ENCODE measurements at places on chromosomes 11 and 22. TPM values are rescaled to one million over a fixed set of nuclear protein-coding genes. Genes with fewer than 3 reads are reported as not detected.

CFAP68 gene
- total RNA-seq = 15.3 TPM

GRCh38 chr11:64729851-64730382, 6.9 kb upstream of the NRXN2 start:
- no peak overlapping the region for H3K27ac ChIP-seq
- DNase-seq = peak; percentile 98
- no peaks in the 10 kb centered on the region for H3K36me3 ChIP-seq
- no peaks in the 10 kb centered on the region for H3K4me1 ChIP-seq

DNA sequence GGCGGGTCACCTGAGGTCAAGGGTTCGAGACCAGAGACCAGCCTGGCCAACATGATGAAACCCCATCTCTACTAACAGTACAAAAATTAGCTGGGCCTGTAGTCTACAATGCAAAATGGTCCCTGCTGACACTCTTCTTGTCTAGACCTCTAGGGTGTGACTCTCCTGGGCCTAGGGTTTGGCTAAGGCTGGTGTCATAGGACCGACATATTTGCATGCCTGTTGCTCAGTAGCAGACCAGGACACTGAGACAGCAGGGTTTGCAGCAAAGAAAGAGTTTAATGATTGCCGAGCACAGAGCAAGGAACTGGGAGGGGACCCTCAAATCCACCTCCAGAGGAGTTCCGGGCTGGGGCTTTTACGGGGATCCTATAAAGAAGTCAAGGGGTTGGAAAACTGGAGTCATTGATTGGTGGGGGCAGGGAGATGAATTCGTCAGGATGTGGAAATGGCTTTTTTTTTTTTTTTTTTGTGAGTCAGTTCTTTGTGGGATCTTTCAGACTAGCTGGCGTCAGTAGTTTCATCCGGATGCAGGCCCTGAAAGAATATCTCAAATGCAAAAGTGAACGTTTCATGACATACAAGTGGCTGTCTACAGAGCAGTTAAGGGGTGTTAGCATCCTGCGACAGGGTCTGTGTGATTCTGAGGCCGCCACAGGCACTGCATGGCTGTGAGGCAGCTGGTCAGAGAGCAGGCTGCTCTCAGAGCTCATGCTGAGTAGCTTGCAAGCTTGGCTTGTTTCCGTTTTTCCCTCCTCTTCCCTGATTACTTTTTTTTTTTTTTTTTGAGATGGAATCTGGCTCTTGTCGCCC, 27.2 kb upstream of the A4GALT start:
- H3K4me1 ChIP-seq = no peaks in the 10 kb centered on the region
- H3K36me3 ChIP-seq = no peaks in the 10 kb centered on the region
- H3K27me3 ChIP-seq = no peaks in the 10 kb centered on the region
- no peak overlapping the region for H3K4me3 ChIP-seq
- DNase-seq = no peak

DNA sequence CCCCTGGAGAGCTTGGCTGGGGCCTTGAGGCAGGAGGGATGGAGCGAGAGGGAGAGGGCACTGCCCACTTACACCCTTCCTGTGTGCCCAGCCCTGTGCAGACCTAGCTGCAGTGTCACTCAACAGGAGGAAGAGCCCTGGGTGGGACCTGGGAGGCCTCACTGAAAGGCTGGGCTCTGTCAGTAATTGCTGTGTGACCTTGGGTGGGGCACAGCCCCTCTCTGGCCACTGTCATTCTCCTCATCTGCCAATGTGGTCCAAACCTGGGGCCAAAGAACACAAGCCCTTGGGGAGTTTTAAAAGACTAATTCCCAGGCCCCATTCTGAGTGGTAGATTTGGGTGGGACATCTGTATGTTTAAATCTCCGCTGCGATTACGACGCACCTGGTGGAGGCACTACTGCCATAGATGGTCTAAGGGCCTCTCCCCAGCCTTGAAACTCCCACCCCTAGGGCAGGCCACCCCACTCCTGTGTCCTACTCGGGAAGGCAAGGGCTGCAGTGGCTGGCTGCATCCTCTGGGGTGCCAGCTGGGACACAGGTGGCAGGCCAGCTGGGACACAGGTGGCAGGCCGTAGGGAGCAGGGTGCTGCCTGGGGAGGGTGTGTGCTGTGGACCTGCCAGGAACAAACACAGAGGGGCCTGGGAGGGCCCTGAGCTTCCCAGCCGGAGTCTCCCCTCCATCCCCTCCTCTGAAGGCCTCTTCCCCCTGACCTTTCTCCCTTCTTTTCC, 12.3 kb upstream of the SOX10 start:
- H3K27me3 ChIP-seq = no peaks in the 10 kb centered on the region
- no peak for DNase-seq
- peaks cover 2% of the 10 kb centered on the region for H3K4me1 ChIP-seq
- no peak overlapping the region for H3K27ac ChIP-seq

DNA sequence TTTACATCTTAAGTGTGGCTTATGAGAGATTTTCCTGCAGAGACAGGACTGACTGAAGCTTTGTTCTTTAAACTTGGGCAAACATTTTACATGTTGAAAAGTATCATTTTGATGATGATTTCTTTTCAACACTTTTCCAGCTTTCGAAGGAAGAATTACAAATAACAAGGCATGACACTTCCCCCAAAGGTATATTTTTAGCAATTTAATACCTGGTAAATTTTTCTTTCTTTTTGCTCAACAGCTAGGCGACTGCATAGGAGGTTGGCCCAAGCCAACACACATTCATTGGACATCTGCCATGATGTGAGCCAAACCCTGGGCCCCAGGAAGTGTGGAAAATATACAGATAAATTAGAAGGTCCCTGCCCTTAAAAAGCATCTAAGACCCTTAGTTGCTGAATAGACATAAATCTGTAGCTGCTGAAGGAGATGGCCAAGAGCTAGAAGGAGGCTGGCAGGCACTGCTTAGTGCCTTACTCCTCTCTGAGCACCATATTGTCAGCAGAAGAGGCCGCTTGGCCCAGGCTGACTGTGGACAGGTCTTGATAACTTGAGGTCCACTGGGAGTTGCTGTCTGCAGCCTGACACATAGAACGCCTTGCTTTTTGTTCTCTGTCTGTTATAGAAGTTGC, 53.3 kb upstream of the CD44 start:
- no peak overlapping the region for H3K4me3 ChIP-seq
- H3K4me1 ChIP-seq = peaks cover 5% of the 10 kb centered on the region
- no peaks in the 10 kb centered on the region for H3K36me3 ChIP-seq
- H3K27ac ChIP-seq = no peak overlapping the region
- H3K27me3 ChIP-seq = no peaks in the 10 kb centered on the region
- DNase-seq = no peak

DNA sequence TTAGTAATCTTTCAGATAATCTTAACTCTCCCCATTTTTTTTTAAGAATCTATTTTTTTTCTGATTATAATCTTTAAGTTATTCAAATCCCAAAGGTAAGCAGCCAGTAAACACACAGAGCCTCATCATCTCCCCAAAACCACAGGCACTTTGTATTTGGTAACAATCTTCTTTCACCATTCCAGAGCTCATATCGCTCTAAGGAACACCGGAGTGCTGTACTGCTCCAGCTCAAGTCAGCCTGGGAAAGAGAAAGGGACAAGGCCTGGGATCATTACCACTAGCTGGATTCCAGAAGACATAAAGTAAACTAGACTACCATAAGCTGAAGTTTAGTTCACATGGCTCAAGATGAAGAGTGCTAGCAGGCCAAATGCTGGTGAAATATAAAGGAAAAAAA, 73.0 kb upstream of the APOA1 start:
- H3K4me1 ChIP-seq = no peaks in the 10 kb centered on the region
- no peak overlapping the region for H3K4me3 ChIP-seq
- no peak overlapping the region for H3K27ac ChIP-seq
- no peaks in the 10 kb centered on the region for H3K36me3 ChIP-seq
- H3K27me3 ChIP-seq = no peaks in the 10 kb centered on the region

DNA sequence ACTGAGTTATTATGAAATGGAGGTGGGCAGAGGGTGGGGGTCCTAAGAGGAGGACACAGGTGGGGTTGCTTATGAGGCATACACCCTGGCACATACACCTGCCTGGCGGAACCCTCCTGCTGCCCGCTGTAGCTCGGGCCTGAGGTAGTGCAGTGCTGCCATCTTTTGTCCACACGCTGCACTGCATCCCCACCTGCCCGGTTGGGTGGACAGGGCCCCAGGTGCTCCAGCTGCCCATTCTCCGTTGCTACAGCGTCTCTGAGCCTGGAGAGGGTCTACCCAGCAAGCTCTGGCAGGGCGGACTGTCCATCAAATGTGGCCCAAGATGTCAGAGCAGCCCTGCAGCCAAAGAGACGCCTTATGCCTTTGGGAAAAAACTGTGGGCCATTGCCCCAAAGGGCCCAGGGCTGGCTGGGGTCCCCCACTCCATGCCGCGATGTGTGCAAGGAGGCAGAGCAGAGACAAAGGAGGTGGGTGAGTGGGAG, 131.2 kb downstream of the BUD13 start:
- H3K27me3 ChIP-seq = no peaks in the 10 kb centered on the region
- no peaks in the 10 kb centered on the region for H3K4me1 ChIP-seq
- no peak overlapping the region for H3K27ac ChIP-seq
- H3K4me3 ChIP-seq = no peak overlapping the region

- no peaks in the 10 kb centered on the region for H3K36me3 ChIP-seq
- no peak for DNase-seq
- no peaks in the 10 kb centered on the region for H3K27me3 ChIP-seq
- peaks cover 6% of the 10 kb centered on the region for H3K4me1 ChIP-seq
Observed at GRCh38 chr11:95453616-95454171, 222.7 kb upstream of the SESN3 start.

DNA sequence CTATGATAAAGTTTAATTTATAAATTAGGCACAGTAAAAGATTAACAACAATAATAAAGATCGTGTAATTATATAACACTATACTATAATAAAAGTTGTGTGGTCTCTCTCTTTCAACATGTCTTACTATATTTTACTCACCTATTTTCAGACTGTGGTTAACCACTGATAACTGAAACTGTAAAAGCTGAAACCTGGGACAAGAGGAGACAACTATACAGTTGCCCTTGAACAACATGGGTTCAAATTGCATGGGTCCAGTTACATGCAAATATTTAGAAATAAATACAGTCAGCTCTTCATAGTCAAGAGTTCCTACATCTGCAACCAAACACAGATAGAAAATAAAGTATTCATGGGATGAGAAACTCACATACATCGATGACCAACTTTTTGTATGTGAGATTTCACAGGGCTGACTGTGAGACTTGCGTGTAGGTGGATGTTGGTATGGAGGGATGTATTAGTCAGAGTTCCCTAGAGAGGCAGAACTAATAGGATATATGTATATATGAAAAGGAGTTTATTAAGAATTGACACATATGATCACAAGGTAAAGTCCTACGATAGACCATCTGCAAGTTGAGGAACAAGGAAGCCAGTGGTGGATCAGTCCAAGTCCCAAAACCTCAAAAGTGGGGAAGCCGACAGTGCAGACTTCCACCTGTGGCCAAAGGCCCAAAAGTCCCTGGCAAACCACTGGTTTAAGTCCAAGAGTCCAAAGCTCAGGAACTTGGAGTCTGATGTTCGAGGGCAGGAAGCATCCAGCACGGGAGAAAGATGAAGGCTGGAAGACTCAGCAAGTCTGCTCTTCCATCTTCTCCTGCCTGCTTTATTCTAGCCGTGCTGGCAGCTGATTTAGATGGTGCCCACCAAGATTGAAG, 359.5 kb downstream of the INSC start:
- H3K27me3 ChIP-seq = no peaks in the 10 kb centered on the region
- no peaks in the 10 kb centered on the region for H3K4me1 ChIP-seq
- DNase-seq = no peak
- no peaks in the 10 kb centered on the region for H3K36me3 ChIP-seq

BBOX1 gene
- total RNA-seq = not detected

DNA sequence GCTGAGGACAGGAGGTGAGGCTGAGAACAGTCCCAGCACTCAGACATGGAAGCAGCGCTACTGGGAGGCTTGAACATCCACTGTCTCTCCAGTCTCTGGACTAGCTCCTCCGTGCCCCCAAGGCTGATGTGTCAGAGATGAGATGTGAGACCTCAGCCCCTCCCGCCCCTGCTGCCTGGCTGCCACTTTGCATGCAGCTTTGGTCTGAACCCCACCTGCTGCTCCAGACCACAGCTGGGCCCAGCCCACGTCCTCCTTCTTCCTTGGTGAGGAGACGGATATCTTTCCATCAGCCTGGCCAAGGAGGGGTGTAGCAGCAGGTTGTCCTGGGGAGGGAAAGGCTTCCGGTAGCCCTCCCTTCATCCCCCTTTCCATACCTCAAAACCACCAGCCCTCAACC, 148.0 kb upstream of the B3GAT1 start:
- peak; percentile 50 for DNase-seq
- no peaks in the 10 kb centered on the region for H3K36me3 ChIP-seq
- H3K4me1 ChIP-seq = no peaks in the 10 kb centered on the region
- H3K4me3 ChIP-seq = no peak overlapping the region
- H3K27ac ChIP-seq = peak overlapping the region; percentile 49

- H3K4me3 ChIP-seq = no peak overlapping the region
- H3K4me1 ChIP-seq = no peaks in the 10 kb centered on the region
- no peak overlapping the region for H3K27ac ChIP-seq
Observed at GRCh38 chr11:5713695-5714094, 22.6 kb upstream of the OR56B1 start.

- H3K4me1 ChIP-seq = peaks cover 5% of the 10 kb centered on the region
- no peaks in the 10 kb centered on the region for H3K36me3 ChIP-seq
- H3K4me3 ChIP-seq = no peak overlapping the region
- no peaks in the 10 kb centered on the region for H3K27me3 ChIP-seq
Observed at GRCh38 chr11:122954455-122954854, 27.2 kb downstream of the BSX start.

GRCh38 chr22:40216041-40216756, 38.5 kb downstream of the TNRC6B start:
- H3K4me1 ChIP-seq = peaks cover 21% of the 10 kb centered on the region
- DNase-seq = no peak
- H3K4me3 ChIP-seq = no peak overlapping the region
- no peak overlapping the region for H3K27ac ChIP-seq
- H3K27me3 ChIP-seq = no peaks in the 10 kb centered on the region
- peaks cover 7% of the 10 kb centered on the region for H3K36me3 ChIP-seq

DNA sequence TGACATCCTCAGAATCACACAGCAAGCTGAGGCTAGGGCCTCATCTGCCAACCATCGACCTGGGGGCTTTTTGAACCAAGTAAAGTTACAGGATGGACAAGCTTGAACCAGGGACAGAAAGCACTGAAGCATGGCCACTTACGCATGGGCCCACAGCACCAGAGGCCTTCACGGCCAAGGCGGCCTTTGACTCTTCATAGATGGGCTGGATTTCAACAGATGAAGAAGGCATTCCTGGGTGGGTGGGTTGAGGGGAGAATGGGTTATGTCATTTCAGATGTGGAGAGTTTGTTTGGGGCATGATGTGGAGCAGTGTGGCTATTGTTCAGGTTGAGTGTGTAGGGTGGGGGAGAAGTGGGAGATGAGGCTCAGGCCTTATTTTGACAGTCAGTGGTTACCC, 60.2 kb downstream of the LRRC32 start:
- no peak overlapping the region for H3K4me3 ChIP-seq
- H3K36me3 ChIP-seq = no peaks in the 10 kb centered on the region
- DNase-seq = peak; percentile 30
- H3K27ac ChIP-seq = no peak overlapping the region
- no peaks in the 10 kb centered on the region for H3K27me3 ChIP-seq
- H3K4me1 ChIP-seq = no peaks in the 10 kb centered on the region

NF2 gene
- 45.7 TPM for total RNA-seq

MAML2 gene
- 4.6 TPM for total RNA-seq

All from endodermal cell (in vitro differentiated cells).